Activated T-cell treated with anti-CD3 and anti-CD28 coated beads, Interleukin-2, amount 50 U/mL, for 4 hours (primary cell): ENCODE measurements at places on chromosomes 2 and 18.

DNA sequence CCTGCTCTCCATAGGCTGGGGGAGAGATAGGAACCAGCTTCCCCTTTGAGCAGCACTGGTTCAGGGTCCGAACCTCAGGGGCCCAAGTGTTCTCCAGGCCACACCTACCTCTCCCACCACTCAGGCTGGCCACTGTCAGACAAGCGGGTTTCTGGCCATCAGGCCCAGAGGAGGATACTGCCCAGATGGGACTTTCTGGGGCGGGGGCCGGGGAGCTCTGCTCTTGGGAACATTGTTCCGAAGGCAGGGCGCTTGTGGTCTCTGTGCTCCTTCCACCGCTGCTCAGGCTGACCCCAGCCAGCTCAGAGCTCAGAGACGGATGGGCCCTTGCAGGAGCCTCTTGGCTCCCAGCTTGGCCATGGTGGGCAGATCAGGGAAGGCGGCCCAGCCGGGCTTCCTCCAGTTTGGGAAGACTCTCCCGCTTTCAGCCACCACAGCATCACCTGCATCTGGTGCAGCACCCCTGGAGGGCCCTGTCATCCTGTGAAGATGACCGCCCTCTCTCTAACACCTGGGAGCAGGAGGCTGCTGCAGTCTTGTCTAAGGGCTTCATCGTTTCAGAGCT, 5.2 kb upstream of the TRAF3IP1 start:
- DNase-seq = no peak

DNA sequence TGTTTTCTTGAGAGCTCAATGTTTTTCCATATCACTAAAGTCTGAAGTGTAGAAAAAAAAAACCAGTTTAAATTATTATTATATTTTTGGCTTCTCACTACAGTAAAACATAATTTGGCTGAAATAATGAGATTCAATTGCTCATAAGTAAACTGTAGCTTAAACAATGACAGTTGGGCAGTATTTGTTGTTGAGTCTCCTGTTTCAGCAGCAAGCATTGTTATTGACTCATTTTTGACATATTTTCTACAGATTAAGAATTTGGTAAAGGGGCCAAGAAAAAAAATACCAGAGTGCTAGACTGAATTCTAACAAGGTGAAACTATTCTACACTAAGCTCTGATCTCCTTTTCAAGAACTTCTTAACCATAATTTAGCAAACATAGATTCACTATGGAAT, 2070.4 kb upstream of the CELF4 start:
- no peak for DNase-seq

GRCh38 chr2:230330725-230331124, 3.7 kb downstream of the SP140L start:
- no peak for DNase-seq

- no peak for DNase-seq
These were observed 160.6 kb upstream of the SMAD7 start for GRCh38 chr18:49111191-49111988.

DNA sequence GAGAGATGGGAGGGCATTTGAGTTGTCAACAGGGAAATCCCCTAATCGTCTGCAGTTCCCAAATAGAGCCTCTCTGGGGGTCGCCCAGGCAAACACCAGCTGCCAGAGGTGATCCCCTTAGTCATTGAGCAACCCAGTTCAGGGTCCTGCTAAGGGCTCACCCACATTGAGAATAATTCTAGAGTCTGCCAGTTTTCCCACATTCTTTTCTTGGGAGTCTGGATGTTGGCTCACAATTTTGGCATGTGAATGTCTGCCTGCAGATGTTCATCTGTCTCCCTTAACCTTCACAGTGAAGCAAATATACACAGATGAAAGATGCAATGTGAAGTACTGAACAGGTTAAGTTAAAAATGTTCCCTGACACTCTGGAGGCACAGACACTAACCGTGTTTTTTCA, 11.4 kb upstream of the SMIM21 start:
- no peak for DNase-seq

DNA sequence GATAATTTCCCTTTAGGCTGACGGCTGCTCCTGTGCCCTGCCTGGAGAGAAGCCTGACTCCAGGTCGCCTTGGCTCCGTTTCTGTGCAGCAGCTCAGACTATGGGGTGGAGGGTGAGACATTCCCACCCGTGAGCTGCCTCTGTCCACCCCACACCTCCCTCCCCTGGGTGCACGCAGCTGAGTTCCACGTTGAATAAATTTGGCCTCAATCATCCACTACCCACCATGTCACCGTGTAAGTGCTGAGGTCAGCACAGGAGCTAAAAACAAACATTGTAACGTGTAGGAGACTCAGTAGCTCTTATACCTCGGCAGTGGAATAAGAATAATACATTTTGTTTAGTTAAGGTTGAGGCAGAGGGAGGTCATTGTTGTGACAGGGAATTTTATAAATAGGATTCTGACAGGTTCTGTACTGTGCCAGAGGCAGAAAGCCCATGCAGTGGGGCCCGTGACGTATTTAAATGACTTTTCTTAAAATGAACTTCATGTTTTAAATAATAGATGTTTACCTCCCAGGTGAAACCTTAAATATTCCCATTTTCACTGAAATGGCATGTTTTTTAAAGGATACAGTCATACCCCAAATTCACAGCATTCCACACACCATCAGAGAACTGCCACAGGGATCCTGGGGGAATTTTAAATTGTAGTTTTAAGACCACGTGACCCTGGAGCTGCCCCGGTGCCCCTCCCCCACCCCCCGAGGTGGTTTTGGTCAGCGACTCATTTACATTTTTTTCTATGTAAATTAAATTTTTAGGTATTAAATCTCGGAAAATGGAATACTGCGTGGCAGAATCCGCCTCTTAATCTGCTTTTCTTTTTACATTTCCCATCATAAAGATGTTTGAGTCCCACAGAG, 50.2 kb downstream of the NFATC1 start:
- DNase-seq = no peak

DNA sequence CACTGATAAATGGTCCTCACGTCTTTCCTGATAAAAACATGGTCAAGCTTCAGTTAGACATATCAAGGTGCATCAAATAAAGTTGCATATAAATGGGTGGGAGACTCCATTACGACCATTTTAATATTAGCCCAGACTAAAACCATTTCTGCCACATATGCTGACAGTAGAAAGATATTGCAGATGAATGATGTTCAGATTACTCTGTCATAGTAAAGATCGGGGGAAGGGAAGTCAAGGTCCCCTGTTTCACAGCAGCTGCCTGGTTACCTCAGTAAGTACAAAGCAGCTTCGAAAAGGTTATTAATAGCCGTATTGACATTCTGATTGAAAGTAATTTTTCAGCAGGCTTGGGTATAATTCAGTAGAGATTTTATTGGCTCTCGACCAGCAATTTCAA, 927.7 kb upstream of the CDH2 start:
- no peak for DNase-seq

DNA sequence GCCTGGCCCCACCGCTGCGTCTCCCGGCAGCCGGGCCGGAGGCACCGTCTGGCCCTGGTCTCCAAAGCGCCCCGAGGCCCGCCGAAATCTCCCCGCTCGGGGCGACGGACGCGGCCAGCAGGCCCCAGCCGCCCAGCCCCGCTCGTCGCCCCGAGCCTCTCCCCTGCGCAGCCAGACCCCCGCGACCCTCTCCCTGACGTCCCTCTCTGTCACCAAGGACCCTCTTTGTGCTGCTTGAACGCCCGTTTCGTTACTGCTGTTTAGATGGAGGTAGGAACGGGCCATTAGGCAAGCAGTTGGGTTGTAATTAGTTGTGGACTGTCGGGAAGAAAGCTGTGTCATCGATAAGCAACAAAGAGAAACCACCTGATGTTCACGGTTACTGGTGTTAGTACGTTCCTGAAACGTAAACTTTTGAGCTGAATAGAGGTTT, 686 bp downstream of the UBXN4 start:
- peak; percentile 12 for DNase-seq

DNA sequence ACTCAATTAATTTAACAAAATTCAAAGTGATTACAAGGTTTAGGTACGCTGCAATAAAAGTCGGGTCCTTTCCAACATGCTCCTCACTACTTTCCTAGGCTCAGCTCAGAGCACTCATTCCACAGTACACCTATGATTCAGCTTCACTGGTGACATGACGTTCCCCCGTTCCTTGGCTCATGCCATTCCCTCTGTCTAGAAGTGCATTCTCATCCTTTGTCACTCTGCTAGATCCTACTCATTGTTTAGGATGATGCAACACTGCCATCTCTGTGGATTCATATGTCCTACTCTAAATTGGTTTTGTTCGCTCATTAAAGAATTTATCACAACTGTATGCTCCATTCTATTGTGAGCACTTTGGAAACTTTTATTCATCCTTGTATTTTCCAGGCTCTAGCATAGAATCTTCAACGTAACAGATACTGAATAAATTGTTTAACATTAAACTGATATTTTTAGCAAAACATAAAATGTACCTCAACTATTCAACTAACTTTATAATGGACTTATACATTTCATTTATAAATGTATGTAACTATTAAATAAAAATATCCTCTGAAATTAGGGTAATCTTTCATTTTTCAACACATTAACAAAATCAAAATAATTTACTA, 78.6 kb downstream of the FAM228A start:
- no peak for DNase-seq
